ENCODE measurements at places on chromosomes 12 and 14. TPM values are rescaled to one million over a fixed set of nuclear protein-coding genes. Genes with fewer than 3 reads are reported as not detected.

DNA sequence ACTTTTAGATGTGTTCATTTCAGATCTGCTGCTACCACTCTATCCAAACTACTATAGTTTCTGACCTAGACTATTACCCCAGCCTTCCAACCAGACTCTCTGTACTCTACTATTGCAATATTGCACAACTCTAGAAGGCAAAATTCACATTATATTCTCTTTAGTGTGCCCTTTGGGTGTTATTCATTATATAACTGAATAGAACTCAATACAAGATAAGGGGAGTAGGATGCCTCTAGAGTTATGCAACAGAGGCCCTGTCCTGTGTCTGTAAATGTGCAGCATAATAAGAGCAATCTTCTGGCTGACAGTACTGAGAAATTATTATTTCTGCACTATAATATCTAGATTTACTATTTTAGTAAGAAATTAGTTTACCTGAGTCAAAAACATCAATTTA lies 63.1 kb downstream of the LRRC9 start:
- no peak for DNase-seq

- no peak for DNase-seq
Measured at GRCh38 chr12:114697741-114698565, 14.0 kb upstream of the TBX3 start.

DNA sequence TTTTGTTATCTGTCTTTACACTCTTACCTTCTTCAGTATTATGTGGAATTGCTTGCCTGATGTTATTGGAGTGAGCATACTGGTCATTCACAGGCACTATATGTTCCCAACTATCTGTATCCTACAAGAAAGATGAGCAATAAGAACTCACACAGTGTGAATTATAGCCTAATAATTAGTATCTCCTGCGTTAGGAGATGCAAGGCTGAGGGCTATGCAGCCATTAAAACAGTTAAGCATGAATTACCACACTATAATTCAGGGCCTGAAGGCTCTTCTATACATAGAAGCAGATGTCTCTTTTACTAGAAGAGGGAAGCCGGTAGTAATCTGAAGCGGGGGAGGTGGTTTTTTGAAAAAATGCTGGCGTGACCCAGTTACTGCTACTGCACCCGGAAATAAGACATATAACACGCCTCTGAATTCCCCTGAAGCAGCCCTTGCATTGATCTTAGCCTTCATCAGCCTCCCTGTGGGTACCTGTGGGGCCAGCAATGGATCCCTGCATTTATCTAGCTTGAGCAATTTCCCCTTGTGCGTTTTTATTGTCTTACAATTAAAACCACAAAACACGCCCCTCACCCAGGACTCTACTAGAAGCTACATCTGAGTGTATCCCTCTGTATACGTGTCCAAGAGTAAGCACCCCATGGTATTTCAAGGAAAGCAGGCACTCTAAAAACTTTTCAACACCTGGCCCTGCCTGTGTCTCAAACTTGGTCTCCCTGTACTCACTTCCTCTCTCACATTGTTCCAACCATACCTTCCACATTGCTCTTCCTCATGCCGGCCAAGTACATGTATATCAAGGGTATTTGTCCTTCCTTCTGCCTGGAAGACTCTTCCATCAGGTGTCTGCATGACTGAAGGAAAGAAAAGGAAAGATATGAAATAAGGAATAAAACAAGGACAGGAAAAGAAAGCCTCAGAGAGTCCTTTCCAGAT lies 210.9 kb upstream of the ARID2 start:
- no peak for DNase-seq

Gene ZFHX2
- 1.4 TPM for total RNA-seq

Gene C12orf54
- not detected for total RNA-seq

Data from PC-3 (cell line).